ENCODE measurements at places on chromosomes 5 and 9. TPM values are rescaled to one million over a fixed set of nuclear protein-coding genes. Genes with fewer than 3 reads are reported as not detected.

DNA sequence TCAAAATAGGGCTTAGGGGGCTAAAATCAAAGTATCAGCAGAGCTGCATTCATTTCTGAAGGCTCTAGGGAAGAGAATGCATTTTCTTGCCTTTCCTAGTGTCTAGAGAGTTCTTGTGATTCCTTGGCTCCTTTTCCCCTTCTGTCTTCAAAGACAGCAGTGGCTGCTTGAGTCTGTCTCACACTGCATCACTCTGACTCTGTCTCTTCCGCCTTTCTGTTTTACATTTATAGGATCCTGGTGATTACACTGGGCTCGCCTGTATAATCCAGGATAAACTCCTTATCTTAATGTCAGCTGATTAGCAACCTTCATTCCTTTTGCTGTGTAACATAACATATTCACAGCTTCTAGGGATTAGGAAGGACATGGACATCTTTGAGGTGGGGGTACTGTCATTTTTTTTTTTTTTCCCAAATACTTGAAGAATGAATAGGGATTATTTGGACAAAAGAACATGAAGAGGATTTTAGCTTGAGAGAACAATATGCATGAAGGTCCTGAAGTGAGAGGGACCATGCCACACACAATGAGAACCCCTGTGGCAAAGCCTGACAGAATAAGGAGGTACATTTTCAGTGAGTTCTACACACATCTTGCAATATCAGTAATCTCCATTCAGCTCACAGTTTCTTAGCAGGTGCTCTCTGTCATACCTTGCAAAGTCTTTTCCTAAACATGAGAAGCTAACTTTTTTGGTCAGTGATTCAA is 267.6 kb downstream of the FAM170A start:
- DNase-seq = no peak

The ZNF169 gene
- 4.0 TPM for total RNA-seq

- no peak for DNase-seq
Observed at GRCh38 chr5:117973785-117974184, 1014.6 kb downstream of the DTWD2 start.

DNA sequence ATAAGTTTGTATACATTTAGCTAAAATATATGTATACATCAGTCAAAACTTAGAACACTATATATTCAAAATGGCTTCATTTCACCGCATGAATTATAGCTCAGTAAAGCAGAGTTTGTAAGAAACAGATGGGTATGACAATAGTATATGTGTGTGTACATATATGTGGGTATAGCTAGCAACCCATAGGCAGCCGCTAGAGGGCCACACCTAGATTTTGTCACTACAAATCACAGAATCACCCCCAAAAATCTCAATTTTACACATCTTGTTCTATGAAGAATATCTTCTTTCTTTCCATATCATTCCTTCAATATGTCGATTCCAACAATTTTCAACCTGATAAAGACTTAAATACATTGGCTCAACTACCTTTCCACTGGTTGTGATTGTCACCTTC is 357.8 kb upstream of the CCNG1 start:
- DNase-seq = no peak

The CDC14B gene
- 44.2 TPM for total RNA-seq

DNA sequence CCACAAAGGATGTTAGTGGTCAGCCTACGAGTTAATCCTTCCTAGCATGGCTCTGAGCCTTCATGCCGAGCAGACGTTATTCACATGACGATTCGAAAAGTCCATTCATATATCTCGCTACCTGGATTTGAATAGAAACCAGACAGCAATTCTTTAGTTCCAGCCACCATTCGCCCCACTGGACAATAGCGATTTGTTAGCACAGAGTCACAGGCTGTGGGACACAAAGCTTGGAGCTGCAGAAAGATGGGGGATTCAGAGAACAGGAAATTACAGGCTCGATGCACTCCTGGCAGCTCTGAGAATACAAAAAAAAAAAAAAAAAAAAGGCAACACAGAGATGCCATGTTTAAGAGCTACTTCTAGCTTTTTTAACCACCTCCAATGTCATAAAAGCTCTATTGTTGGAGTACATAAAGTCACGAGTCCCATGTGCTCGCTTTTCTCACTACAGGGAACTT is 110.7 kb downstream of the NR6A1 start:
- no peak for DNase-seq

DNA sequence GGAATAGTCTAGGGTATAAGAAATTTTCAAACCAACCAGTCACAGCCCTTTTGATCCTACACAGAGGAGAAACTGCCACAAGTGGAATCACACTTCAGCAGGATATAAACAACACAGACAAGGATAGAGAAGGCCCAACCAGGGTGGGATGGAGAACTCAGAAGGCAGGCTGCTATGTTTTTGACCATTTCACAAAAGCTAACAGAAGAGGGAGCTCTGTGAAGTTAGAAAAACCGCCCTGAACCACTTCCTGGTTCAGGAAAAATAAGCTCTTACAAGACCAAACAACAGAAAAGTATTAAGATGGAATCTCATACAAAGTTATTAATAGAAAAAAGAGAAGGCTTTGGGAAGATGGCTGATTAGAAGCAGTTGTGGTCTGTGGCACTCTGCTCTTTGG is 960 bp upstream of the IFNB1 start:
- DNase-seq = no peak

The URM1 gene
- total RNA-seq = 29.2 TPM

GRCh38 chr5:16180789-16181082 is 1.1 kb upstream of the MARCHF11 start:
- no peak for DNase-seq

GRCh38 chr5:153775923-153776322 is 262.8 kb downstream of the FAM114A2 start:
- no peak for DNase-seq

DNA sequence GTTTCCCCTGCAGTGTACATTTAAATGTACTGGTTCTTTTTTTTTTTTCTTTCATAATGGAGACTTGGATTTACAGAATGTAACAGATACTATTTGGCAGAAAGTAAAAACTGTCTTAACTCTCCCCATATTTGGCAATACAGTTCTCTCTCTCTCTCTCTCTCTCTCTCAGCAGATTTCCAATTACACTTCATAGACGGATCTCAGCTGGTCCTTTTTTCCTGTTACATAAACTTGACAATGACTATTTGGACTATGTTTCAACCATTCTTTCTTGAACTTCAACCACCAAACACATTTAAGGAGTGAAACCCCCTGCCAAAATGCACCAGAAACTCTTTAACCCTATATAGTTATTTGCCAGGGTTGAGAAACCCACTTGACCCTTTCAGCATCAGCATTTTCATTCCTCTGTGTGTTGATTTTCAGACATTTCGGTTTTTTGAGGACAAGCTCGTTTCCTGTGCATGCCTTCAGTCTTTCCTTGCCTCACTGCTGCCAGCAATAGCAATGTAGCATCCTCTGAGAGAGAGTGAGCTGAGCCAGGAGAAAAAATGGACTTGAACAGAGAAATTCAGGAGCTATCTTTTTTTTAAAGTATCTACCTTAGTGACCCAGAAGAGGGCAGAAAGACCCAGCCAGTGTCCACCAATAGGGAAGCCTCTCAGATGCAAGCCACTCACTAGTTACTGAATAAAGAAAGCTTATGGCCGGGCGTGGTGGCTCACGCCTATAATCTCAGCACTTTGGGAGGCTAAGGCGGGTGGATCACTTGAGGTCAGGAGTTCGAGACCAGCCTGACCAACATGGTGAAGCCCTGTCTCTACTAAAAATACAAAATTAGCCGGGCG is 26.0 kb upstream of the GNA14 start:
- DNase-seq = no peak

The HSD17B3 gene
- total RNA-seq = under 0.01 TPM
